ENCODE measurements at places on chromosomes 6 and 20.

DNA sequence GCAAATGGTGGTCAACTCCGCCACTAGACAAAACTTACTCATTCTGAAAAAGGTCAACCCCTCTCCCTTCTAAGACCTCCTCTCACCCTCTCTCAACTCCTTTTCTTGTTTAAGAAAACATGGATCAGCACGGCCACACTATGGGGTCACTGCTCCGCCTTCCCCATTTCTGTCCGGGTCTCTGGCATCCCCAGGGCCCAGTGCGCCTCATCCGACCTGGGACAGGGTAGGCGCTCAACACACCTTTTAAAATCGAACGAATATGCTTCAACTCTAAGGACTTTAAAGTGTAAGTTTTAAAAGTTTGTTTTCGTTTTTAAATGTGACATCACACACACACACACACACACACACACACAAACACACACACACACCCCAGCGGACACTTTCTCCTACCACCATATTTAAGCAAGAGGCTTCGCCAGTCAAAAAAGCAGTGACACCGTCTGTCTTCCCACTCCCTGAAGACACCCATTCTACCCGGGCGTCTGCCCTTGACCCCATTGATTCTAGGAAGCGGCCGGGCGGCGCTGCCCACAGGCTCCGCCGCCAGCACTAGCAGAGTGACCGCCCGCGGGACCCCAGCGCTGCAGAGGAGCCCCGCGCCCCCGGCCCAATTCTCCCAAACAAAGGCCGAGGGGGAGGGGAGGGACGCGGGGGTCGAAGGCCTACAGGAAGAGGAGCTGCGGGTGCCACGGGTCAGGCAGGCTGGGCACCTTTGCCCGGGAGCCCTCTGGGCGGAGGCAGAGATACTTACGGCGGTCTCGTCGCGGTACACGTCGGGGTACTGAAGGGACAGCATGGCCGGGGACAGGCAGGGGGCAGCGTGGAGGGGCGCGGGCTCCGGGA lies 568 bp downstream of the PREP start:
- peak; percentile 52 for DNase-seq

DNA sequence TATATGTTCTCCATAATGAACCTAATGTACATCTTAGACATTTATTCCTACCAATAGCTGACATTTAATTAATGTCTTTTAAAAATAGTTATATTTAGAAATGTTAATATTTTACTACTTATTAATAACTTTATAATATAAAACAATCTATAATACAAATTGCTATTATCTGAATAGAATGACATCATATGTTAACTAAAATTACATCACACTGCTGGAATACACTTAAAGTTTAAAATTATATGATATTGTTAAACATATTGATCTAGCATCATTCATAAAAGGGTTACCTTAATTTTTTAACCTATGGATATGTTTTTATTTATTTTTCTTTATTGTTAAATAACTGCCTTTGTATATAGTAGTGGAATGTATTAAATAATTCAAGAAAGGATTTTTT lies 660.2 kb upstream of the ADGRB3 start:
- DNase-seq, result no peak

- no peak for DNase-seq
Measured at GRCh38 chr20:4567170-4567569, 154.5 kb upstream of the PRND start.

DNA sequence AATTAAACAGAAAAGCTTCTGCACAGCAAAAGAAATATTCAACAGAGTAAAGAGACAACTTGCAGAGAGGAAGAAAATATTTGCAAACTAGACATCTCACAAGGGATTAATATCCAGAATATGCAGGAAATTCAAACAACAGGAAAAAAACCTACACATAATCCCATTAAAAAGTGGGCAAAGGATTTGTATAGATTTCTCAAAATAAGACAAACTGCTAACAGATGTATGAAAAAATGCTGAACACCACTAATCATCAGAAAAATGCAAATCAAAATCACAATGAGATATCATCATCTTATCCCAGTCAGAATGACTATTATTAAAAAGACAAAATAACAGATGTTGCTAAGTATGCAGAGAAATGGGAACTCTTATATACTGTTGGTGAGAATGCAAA lies 129.6 kb downstream of the SYNDIG1 start:
- no peak for DNase-seq

- DNase-seq, result no peak
Measured at GRCh38 chr6:5234874-5235273, 25.9 kb downstream of the LYRM4 start.

DNA sequence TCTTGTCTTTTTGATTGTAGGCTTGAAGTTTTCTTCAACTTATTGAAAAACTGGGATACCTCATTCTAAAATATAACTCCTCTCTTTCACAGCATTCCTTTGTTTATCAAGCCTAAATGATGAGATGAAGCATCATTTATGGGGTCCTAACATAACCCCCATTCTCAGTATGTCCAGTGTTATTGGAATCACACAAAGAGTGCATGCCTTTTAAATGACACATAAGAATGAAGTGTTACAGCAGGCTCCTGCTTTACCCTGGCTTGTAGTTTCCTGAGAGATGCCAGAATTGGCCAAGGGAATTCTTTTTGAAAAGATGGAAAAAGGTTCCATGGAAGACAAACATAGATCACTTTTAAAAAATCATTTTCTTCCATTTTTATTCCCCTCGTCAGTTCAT lies 502.4 kb downstream of the BCKDHB start:
- no peak for DNase-seq

DNA sequence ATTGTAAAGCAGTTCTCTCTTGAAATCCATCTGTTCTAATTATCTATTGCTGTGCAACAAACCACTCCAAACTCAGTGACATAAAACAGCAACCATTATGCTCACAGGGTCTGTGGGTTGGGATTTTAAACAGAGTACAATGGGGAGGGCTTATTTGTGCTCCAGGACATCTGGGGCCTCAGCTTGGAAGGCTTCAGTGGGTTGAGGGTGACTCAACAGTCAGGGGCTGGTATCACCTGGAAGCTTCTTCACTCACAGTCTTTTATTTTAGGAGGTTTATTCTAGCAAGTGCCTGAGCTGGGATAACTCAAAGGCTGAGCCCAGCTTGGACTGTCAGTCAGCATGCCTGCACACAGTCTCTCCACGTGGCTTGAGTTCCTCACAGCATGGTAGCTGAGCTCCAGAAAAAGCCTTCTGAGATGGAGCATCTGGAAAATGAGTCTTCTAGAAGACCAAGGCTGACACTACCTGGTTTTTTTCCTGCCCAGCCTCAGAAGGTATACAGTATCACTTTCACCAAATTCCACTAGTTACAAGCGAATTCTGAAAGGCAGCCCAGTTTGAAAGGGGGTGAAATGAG lies 234.6 kb upstream of the ID4 start:
- DNase-seq, result no peak

GRCh38 chr6:169881976-169882375 lies 130.6 kb downstream of the ERMARD start:
- no peak for DNase-seq

DNA sequence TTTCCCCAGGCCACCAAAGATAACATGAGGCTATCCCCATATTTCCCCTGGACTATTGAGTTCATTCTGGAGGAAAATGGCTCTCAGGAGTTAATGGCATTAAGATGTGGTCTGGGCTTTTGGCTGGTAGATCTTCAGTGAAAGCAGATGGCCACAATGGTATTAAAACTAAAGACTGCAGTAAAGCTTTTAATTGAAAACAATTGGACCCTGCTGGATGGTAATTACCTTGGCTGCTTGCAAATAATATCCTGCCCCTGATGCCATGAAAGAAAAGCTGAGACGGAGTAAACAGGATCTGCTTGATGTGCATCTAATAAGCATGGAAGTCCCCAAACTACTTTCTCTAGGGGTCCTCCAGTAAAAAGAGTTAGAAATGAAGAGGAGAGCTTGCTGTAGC lies 255.8 kb downstream of the QKI start:
- DNase-seq, result no peak

DNA sequence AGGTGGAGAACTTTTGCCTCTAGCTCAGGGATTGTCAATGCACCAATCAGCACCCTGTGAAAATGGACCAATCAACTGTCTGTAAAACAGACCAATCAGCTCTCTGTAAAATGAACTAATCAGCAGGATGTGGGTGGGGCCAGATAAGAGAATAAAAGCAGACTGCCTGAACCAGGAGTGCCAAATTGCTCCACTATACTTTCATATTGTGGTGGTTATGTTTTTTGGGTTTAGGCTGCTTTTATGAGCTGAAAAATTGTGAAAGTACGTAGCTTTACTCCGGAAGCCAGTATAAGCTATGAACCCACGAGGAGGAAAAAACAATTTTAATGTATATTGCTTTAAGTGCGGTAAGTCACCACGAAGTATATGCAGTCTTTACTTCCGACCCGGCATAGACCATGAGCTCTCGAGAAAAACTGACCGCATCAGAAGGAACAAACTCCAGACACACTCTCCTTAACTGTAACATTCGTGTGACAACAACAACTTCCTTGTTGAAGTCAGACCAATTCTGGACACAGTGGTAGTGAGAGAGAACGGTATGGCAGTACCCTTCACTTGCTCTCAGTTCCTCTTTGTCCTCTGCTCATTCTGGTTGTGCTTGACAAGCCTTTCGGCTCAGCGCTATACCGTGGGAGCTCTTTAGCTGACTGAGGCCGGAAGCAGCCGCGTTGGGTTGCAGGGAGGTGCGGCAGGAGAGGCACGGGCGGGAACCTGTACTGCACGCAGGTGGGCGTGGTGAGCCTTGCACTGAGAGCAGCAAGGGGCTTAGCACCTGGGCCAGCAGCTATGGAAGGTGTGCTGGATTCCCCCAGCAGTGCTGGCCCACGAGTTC lies 81.9 kb upstream of the E2F3 start:
- no peak for DNase-seq

DNA sequence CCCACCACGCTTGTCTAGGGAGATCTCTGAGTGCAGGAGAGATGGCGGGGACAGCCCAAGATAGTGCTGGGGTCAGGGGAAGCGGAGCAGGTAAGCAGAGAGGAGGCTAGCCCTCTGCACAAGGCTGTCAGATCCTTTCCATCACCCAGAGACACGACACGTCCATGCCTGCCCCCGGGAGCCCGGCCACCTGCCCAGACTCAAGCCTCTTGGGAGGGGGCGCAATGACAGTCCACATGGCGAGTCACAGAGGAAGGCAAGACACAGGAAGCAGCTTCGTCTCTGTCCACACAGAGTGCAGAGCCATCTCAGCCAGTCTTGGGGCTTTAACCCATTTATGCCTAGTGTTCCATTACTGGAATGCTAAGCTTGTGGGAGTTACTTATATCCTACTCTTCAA lies 78.4 kb downstream of the PREX1 start:
- no peak for DNase-seq

DNA sequence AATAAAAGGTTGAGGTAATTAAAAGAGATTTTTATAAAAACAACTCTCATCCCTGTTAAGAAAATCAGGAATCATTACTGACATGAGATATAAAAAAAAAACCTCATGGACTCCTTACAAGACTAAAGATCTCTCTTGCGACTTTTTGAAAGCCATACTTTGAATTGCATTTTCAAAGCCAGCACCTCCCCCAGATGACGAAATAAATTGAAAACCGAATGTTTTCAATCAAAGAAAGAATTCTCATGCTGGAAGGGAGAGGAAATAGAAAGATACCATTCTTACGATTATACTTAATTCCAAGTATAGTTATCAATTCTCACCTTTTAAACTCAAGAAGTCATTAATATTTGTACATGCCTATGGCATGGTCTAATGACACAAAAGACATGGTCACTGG lies 452.3 kb downstream of the GJA1 start:
- no peak for DNase-seq

- no peak for DNase-seq
Measured at GRCh38 chr6:152575621-152576150, 61.5 kb downstream of the SYNE1 start.

- DNase-seq, result no peak
Measured at GRCh38 chr6:84251891-84252539, 24.6 kb upstream of the CEP162 start.

DNA sequence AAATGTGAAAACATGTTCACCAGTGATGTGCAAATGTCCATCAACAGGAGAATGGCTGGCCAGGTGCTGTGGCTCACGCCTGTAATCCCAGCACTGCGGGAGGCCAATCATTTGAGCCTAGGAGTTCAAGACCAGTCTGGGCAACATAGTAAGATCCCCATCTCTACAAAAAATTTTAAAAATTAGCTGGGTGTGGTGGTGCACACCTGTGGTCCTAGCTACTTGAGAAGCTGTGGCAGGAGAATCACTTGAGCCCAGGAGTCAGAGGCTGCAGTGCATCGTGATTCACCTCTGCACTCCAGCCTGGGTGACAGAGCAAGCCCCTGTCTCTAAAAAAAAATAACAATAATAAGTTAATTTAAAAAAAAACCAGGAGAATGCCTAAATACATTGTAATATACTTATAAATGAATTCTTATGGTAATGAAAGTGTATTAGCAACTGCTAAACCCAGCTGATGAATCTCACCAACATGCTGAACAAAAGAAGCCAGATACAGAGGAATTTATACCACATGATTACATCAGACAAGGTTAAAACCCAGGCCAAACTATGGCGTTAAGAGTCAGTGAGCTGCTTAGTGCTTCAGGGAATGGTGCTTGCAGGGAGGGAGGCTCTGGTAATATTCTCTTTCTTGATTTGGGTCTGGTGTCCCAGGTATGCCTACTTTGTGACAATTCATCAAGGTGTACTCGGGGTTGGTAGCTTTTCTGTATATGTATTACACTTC lies 36.4 kb downstream of the RPP40 start:
- no peak for DNase-seq

DNA sequence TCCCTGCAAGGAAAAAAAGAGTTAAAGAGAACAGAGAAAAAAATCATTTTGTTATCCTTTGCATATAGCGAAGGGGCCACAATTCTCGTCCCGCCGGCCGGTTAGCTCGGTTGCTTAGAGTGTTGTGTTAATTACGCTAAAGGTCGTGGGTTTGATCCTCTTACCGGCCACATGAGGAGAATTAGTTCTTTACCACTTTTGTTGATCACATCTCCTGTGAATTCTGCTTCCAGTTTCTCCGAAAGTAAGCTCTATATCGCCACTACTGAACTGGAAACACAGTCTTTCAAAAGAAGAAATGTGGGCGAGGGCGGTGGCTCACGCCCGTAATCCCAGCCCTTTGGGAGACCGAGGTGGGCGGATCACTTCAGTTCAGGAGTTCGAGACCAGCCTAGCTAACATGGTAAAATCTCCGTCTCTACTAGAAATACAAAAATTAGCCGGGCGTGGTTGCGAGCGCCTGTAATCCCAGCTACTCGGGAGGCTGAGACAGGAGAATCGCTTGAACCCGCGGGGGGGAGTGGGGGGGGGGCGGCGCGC lies 13.4 kb downstream of the PRSS16 start:
- no peak for DNase-seq

GRCh38 chr6:24719125-24719971 lies at the start of gene C6orf62:
TSS of gene C6orf62 (minus strand) at chr6:24719154. CDS start at chr6:24718668, 486 bp downstream.
- no peak for DNase-seq

DNA sequence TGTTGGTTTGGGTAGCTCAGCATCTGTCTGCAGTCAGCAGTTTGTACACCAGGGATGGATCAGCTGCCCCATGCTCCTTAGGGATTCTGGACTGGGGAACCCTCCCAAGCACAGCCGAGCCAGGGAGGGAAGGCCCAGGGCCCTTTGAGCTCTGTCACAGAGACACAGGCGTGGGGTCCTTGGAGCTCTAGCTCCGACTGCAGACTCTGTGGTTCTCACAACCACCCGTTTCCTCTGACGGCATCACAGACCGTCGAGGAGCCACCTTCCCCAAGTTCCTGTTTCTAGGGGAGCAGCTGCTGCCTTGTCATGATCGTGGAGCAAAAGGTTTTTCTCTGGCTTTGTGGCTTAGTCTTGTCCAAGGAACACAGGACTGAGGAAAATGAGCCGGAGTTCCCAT lies at the start of gene SLA2:
TSS of gene SLA2 (minus strand) at position 199 of the 400 bp plus-strand sequence. CDS start 4,861 bp downstream, outside the sequence.
- no peak for DNase-seq

Measured in 8988T (cell line).